ENCODE measurements at places on chromosomes 12 and 14.

- no peak for DNase-seq
Observed at GRCh38 chr14:34810028-34810427, 65.1 kb downstream of the BAZ1A start.

- no peak for DNase-seq
Observed at GRCh38 chr12:52517005-52517835, 3.0 kb downstream of the KRT5 start.

GRCh38 chr12:2667716-2668440 lies 126.9 kb upstream of the FKBP4 start:
- DNase-seq = no peak

GRCh38 chr12:90243211-90243610 lies 534.6 kb upstream of the ATP2B1 start:
- DNase-seq = no peak

DNA sequence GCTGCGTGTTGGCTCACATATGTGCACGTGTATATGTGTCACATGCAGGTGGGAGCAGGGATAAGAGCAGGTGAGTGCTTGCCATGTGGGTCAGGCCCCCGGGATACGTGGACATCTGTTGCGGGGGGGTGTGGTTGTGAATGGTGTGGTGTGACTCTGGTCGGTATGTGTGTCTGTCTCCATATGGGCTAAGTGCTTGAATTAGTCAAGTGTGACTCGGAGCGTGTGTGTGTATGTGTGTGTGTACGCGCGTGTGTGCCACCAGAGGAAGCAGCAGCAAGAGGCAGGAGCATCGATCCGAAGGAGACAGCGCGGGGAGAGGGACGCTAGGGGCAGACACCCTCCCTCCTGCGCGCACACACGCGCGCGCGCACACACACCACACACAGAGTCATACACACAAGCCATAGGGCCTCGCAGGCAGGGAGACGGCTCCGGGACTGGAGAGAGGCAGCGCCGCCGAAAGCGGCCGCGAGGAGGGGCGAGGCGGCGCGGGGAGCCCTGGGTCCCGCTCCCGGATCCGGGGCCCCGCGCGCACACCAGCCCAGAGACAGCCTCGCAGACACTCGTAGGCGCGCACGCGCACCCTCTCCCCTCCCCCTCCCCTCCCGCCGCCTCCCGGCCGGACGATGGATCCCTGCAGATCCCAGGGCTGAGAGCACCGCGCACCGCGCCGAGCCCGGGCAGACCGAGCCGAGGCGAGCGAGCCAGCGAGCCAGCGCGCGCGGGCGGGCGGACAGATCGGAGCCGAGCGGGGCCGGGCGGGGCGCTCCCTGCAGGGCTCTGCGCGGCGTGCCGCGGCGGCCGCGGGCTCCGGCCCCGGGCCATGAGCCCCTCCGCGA lies at the start of gene ASIC1:
Gene ASIC1, plus strand, starts transcription at position 597 of the 842 bp plus-strand sequence. CDS start 1,171 bp downstream, outside the sequence.
- peak; percentile 18 for DNase-seq

DNA sequence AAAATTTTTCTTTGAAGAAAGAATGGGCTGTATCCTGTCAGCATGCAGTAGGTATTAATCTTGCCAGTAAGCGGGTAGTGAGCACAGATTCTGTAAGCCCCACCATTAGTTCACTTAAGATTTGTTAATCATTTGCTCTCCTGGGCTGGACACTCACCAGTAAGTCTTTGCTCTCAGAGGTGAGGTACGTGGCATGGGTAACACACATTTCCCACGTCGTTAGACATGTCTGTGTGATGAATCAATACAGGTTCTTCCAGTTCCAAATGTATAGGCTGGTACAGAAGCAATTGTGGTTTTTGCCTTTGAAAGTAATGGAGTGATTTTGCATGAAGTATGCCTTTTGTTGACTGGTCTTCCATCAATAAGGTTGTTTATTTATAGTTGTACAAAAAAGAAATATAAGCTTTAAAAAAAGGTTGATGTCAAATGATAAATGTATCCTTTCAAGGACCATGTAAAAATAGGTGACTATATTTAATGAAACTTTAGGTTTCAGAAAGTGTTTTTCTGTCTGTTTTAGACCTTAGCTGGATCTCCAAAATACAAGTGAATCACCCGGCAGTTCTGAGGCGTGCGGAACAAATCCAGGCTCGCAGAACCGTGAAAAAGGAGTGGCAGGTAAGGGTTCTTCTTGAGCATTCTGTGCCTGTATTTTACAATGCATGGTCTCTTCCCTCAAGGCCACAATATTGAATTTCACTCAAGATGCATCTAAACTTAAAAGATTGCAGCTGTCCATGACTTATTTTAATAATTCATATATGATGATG lies 45.5 kb downstream of the DERA start:
- DNase-seq = peak; percentile 98

DNA sequence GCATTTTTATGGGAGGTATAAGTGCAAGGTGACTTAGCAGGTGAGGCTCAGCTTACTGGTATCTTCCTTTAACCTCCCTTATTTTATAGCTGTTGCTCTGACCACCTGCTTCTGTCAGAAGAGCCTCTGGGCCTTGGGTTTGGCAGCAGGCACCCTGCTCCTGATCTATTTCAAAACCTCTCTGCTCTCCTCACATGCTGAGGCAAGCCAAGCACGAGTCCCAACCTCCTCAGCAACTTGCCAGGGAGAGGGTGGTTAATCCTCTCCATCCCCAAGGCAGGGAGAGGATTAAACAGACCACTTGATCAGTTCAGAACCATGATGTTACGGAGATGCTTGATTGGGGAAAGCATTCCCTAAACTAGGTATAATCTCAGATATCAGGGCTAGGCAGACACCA lies 5.4 kb downstream of the PLEKHH1 start:
- no peak for DNase-seq

All from kidney glomerular epithelial cell (primary cell).